ENCODE measurements at places on chromosomes 12 and 14. TPM values are rescaled to one million over a fixed set of nuclear protein-coding genes. Genes with fewer than 3 reads are reported as not detected.

Gene LRTM2
- total RNA-seq: not detected

Gene DAO
- total RNA-seq: not detected

Gene KCNA5
- total RNA-seq: not detected

Gene NINJ2
- total RNA-seq: 3.1 TPM

Gene PAH
- total RNA-seq: not detected

Gene KLHL33
- total RNA-seq: under 0.01 TPM

Gene WDHD1
- total RNA-seq: 14.5 TPM

Gene INHBE
- not detected for total RNA-seq

Gene MANSC1
- total RNA-seq: 4.7 TPM
